ENCODE measurements at places on chromosomes 4 and X.

- DNase-seq = no peak
These were observed 78.7 kb upstream of the SLC7A11 start for GRCh38 chr4:138320831-138321230.

DNA sequence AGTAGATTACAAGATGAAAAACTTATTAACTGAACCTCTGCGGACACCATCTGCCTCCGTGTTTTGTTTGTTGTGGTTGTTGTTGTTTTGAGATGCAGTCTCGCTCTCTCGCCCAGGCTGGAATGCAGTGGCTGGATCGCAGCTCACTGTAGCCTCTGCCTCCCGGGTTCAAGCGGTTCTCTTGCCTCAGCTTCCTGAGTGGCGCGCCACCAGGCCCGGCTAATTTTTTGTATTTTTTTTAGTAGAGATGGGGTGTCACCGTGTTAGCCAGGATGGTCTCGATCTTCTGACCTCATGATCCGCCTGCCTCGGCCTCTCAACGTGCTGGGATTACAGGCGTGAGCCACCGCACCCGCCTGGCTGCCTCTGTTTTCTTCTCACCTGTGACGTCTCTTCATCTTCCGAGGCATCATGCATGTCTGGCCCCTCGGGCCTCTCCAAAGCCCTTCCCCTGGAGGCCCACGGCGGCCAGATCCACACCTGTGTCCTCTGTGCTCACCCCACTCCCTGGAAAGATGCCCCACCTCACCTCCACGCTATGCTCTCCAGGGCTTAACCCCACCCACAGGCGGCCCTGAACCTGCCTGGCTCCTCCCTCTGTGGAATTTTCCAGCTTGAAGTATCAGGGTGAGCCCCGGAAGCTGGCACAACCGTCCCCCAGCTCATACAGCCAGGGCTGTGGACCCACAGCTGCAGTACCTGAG, 77.0 kb upstream of the MXD4 start:
- DNase-seq = no peak

GRCh38 chrX:103729015-103729414, 18.3 kb downstream of the TMEM31 start:
- DNase-seq = no peak

DNA sequence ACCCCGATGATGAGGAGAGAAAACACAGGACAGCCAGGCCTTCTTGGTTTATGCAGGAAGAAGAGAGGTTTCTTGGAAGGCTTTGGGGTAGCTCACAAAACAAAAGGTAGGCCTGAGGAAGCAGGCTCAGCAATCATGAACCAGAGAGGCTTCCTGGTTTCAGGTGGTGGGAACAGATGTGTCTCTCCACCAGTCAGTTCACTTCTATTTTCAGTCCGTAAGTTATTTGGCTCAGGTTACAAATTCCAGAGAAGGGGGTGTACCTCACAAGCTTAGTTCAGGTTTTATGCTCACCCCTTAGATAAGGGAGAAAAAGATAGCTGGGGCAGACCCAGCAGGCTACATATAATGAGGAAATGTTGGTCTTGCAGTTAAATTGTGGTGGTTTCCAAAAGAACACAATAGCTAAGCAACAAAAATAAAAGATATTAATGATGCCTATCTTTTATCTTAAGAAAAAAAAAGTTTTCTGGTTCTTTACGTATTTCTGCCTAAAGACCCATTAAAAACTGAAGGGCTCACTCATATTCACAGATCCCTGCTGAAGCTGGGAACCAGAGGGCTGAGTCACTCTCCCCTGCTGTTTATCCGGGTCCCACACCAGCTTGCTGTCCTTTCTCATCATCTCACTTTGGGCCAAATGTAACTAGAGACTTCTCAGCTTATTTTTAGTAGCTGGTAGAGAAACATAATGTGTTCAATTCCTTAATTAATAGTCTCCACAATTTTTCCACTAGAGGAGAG, 177.0 kb downstream of the CAMK2D start:
- DNase-seq = no peak

DNA sequence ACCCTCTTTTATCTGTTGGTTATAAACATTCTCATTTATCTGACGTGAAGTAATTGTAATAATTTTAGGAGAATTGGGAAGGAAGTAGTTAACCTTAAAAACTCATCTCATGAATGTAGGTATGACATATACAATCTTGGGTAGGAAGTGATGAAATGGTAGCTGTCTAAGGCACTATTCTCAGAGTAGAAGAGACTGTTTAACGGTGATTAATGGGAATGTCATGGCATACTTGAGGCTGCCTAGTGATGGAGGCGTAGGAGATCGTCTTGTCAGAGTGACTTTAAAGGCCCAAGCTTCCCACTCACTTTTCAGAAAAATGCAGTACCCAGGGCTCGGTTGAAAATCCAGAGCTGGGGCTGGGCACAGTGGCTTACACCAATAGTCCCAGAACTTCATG, 19.4 kb upstream of the AGA start:
- no peak for DNase-seq

DNA sequence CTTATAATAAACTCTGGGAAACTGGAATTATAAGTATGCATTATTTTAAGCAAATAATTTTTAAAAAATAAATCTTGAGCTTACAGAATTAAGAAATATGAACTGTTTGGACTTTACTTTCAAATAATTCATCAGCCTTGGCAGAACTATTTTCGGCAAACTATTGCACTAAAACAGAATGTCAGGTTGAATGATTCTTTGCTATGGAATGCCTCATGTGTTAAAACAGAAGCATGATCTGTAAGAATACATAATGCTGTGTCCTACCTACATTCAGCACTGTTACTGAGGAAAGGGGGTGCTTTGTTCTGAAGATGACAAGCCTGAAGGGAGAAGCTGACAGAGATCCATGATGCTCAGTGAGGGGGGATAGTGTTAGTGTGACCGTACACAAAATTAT, 55.6 kb upstream of the EXOC1L start:
- DNase-seq = no peak

- DNase-seq = no peak
These were observed 63.1 kb downstream of the ANOS1 start for GRCh38 chrX:8668813-8669212.

- no peak for DNase-seq
These were observed 223.7 kb upstream of the DIPK2B start for GRCh38 chrX:45424326-45424725.

DNA sequence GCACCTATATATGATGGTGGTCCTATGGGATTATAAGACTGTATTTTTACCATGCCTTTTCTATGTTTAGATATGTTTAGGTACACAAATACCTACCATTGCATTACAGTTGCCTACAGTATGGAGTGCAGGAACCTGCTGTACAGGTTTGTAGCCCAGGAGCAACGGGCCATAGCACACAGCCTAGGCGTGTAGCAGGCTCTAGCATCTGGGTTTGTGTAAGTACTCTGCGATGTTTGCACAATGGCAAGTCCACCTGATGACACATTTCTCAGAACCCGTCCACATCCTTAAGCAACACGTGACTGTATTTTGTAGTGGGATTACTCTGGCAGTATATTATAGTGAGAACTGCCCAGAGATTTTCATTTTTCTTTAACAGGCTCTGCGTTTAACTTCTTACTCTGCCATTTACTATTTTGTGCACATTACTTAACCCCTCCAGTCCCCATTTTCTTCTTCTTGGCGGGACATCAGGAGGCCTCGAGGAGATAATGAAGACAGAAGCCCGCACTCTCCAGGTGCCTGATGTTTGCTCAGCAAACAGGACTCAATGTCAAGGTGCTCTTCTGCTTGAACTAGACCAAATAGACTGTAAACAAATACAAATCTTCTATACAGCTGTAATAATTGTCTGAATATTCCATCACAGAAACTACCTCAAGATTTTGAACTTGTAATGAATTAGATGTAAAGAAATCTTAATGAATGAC, 102.0 kb upstream of the PDLIM3 start:
- no peak for DNase-seq

GRCh38 chrX:119833905-119834304, 18.9 kb downstream of the UPF3B start:
- no peak for DNase-seq

DNA sequence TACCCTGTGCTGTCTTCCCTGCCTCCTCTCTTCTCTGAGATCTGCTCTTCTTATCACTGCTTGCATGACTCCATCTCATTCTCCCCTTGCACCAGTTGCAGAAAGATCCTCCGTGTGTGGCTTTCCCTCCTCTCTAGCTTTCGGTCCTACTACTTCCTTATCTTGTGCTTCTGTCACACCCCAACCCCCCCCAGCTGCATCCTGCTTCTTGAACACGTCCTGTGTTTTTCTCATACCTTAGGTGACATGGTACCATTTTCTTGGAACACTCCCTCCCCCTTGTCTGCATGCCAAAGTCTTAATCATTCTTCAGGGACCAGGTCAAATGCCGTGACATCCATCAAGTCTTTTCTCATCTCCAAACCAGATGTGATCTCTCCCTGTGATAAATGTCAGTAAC, 46.4 kb downstream of the FHL1 start:
- DNase-seq = no peak

- no peak for DNase-seq
These were observed 882.6 kb downstream of the TRIML1 start for GRCh38 chr4:189021831-189022230.

DNA sequence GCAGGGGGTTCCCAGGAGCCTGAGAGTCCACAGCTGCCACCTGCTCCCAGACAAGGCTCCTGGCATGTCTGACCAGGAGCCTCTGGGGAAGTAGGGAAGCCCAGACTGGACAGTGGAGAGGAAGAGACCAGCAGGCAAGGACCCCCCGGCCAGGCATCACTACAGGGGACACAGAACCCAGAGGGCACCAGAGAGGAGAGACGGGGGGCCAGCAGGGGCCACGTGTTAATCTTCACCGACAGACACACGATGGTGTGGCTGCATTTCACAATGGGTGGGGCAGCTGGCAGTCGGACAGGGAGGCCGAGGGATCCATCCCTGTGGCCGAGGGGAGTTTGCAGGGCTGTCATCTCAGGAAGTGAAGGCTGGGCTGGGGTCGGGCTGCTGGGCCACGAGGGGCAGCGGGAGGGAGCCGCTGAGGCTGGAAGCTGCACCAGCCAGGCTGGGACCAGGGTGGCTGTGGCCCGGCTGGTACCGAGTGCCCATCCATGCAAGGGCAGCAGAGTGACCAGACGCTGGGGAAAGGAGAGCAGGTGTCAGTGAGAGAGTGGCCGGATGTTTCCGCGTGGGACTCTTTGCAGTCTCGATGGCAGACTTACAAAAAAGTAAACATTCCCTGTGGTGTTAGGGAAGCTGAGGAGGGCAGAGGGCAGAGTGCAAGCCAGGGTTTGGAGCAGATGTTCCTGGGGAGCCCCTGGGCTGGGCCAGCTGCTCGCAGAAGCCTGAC, 4.7 kb downstream of the PDE6B start:
- DNase-seq = no peak

DNA sequence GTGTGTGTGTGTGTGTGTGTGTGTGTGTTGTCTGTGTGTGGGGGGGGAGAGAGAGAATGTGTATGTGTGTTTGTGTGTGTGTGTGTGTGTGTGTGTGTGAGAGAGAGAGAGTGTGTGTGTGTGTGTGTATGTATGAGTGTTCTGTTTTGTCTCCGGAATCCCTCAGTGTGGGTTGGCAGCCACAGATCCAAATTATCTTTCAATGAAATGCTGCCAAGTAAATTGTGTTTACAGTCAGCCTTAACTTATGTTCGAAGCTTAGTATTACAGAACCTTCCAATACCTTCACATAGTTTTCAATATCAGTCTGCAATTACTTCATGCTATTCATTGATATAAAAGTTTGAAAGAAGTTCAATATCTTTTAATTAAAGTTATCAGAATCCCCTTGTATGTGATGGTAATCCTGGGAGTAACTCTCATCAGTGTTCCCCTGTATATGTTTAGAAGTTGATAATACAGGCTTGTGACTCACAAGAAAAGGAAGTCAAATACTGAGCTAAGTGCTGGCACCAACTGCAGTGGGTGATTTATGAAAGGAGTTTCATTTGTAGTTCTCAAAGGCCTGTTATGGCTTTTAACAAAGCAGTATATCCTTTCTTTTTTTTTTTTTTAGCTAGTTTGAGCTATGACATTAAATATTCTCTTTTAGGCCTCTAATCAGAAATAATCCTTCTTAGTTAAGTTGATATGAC, 51.6 kb upstream of the HTR2C start:
- DNase-seq = no peak

DNA sequence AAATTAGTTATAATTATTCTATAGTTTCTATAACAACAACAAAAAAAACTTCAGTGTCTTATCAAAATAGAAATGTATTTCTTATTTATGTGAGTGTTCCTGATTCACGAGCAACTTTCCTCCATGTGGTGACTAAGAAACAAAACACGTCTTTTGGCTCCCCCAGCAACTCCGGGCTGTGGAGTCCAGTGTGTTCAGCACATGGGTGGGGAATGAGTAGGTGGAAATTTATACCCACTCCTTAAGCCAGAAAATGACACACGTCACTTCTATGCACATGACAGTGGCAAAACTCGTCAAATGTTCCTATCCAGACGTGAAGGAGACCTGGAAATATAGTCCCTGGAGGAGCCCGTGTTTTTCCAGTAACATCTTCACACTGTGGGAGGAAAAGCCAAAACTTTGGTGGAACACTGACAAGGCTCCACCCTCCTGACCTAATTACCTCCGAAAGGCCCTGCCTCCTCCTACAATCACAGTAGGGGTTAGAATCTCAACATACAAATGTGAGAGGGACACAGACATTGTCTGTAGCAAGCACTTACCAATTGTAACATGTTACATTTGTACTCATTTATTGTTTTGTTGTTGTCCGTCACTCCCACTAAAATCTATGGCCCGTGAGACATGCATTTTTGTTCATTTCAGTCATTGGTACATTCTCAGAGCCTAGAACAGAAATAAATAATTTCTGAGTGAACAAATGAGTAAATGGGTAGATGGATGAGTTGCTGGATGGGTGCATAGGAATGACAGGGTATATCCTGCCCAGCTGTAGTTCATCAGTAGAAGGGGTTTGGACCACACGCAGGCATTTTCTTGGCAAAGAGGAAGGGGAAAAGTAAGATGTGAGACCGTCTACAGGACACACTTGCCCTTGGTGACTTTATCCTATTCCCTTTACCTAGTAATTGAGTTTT, 605.8 kb upstream of the TENM3 start:
- no peak for DNase-seq

GRCh38 chr4:147096667-147097604, 151.3 kb upstream of the TTC29 start:
- no peak for DNase-seq

- no peak for DNase-seq
These were observed 121.9 kb downstream of the THOC2 start for GRCh38 chrX:123610915-123611314.

GRCh38 chr4:75995727-75996126, 5.0 kb upstream of the SDAD1 start:
- DNase-seq = no peak

All from effector memory CD8-positive, alpha-beta T cell (primary cell).